ENCODE measurements at places on chromosomes 2 and 18. TPM values are rescaled to one million over a fixed set of nuclear protein-coding genes. Genes with fewer than 3 reads are reported as not detected.
A peak's percentile ranks its signal among the peaks of the same experiment; 100 is the strongest.

SKA1 gene
- 13.3 TPM for total RNA-seq

GNAL gene
- 3.5 TPM for total RNA-seq

C2orf78 gene
- total RNA-seq: not detected

- peak; percentile 54 for DNase-seq
Observed at GRCh38 chr2:218852911-218853667, 6.5 kb upstream of the WNT6 start.

DNA sequence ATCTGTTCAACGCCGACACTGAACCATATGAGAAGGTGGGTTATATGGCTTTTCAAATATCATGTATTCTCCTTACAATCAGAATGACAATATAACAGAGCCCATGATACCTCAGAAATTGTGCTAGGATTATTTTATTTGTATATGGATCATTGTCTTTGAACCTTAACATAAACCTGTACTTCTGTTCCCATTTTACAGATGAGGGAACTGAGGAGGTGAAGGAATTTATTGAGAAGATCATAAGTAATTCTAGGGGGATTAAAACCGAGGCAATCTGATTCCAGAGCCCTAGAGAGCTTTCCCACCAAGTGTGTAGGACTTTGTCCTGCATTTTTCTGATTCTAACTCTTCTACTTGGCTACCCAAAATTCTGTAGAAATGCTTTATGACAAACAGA is 279.8 kb upstream of the FANCL start:
- no peak for DNase-seq

DNA sequence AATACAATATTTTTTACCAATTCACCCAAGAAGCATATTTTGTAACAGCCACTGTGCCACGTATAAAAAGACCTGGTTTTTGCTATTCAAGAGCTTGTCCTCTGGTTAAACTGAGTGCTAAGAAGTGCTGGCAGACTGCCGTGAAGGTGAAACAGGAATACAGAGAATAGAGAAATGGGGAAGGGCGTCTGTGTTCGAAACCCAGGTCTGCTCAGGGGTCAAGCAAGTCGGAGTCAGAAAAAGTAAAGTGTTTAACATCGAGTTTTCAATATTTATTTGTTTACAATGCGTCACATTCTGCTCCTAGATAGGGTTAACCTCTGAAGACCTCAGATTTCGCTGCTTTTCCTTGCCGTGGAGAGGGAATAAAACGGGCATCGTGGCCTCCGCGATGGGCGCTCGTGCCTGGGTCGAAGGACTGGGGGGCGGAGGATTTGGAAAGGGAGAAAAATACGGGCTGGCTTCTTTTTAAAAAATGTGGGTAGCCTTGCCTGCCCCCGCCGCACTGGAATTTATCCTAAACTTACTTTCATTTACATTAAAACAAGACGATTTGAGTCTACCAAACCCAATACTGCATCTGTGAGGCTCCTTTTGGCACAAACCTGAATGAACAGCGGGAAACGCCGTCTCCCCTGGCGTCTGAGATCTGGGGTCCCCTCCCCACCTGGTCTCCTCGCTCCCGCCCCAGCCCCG is 1.1 kb upstream of the SNTG2 start:
- no peak for DNase-seq
